ENCODE measurements at places on chromosomes 12 and 14.
A peak's percentile ranks its signal among the peaks of the same experiment; 100 is the strongest.

DNA sequence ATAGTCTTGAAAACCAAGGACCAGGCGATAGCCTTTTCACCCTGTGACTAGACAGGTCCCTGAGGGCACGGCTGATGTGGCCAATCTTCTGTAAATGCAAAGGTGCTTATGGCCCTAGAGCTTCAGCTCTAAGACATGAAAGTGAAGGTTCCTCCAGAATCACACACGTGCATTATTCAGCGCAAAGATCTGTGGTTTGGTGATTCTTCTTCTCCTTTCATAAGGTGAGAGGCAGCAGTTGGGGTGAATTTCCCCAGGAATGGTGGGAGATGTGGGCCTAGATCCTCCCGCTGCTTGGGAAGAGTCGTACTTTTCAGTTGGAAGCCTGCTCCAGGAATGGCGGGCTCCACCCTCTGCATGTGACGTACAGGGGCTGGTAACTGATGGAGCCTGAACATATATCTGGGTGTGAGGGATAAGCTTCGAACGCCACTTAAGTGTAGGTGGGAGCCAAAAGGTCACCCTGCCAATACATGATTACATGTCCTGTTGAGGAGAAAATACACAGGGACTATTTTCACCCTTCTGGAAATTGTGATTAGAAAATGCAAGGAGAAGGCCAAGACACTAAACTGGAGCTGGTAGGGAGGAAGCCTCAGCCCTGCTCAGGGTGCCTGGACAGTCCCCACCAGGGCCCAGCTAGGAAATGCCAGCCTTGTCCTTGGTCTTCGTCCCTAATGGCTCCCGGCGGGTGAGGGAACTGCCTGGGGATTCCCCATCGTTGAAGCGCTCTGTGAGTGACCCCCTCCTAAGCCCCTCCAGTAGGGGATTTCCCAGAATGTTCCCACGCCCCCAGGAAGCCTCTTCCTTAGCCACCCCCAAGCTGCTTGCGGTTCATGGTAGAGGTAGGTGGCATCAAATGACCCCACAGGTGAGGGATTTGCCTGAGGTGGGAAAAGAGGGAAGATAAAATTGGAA is 17.6 kb downstream of the BATF start:
- no peak for DNase-seq

GRCh38 chr14:87312169-87312893 is 680.7 kb downstream of the GALC start:
- no peak for DNase-seq

GRCh38 chr12:68240975-68241374 is 12.4 kb downstream of the IL22 start:
- no peak for DNase-seq

DNA sequence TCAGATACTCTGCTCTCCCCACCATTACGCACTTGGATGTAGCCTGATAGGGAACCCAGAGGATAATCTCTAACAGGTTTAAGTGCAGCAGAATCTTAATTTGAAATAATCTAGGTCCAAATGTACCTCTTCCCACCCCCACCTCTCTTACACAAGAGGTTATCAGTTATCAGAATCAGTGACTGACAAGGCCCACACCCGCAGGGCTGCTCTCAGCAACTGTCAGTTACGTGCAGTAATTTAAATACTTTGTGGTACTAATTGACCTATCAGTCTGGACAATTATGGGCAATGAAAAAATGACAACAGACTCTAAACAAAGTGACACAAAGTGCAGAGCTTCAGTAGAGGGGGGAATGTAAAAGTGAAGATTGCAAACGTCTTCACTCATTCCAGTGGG is 74.0 kb downstream of the CLIP1 start:
- DNase-seq: no peak

GRCh38 chr12:132600048-132601032 is 10.0 kb downstream of the LRCOL1 start:
- DNase-seq: no peak

GRCh38 chr12:9707864-9708808 is 24.8 kb downstream of the CLECL1 start:
- no peak for DNase-seq

DNA sequence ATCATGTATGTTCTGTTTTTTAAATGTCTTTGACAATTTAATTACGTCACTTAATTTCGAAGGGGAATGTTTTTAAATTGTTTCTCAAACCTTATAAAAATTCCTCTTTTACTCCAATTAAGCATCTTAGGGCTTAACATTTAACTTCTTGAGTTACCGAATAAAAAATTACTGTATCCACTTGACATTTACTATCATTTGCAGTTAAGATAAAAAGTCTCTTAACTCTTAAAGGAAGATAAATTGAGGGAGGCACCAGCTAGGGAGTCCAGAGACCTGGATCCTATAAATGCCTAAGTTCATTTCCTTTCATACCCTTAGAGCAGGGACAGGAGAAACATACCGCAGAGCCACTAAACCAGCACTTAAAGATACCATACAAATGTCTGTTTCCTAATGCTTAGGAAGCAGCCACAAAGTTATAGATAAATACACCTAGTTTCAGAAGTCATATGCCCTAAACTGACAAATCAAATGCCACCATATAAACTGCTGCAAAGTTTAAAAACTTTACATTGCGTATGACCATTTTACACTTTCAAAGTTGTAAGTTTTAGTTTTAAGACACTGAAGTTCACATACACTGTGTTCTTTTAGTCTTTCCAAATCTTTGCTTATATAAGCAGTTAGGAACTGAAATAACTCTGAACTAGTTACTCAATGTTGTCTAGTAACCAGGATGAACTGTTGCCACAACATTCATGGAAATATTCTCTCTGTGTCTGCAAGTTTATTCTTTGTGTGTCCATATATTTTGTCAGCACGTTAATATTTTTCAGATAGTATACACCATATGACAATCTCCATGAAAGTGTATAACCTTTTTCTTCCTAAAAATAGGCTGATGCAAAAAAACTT is 71.2 kb downstream of the GALNT4 start:
- no peak for DNase-seq

- DNase-seq: no peak
Observed at GRCh38 chr12:59077575-59078426, 157.5 kb upstream of the LRIG3 start.

DNA sequence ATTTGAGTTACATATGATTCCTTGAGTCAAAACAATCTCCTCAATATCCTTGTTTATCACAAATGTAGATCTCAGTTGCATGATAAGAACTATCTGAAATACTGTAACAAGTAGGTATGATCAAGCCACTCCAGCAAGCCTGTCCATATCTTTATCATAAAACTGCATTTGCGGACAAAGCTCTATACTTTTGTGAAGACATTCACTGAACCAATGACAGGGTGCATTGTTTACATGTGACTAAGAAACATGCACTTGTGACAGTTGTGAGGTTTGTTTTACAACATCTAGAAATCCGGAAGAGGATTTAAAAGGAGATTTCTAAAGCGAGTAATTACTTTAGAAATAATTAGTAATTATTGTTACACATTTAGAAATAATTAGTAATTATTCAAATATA is 111.7 kb downstream of the PPP2R5E start:
- DNase-seq: no peak

DNA sequence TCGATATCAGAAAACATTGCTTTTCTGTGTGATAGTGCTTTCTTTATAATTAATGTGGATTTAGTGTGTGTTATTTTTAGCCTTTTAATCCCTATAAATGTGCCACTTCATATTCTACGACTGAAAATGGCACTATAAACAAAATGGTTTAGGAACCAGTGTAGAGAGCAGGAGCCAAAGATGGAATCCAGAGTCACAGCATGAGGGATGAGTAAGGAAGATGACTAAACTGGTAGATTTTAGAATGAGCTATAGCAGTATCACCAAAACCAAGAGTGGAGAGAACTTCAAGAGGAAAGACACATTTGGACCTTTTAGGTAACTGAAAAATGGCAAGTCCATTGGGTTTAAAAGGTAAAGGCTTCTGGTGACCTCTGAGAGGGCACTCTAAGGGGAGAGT is 887.2 kb downstream of the NRXN3 start:
- no peak for DNase-seq

DNA sequence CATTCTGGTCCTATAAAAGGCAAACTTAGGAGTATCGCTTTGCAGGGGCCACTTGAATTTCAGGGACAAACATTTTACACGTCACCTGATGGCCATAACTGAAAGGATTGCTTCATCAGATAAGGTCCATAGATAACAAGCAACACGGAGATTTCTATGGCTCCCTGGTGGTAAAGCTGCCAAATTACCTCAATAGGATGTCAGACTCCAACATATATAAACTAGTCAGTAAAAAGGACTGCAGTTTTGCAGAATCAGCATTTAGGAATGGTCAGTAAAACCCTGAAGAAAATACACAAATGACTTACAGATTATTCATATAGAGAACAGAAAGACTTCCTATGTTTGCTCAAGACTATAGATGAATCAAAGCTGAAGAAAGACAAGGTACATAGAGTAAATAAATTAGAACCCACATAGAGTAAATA is 66.1 kb upstream of the GRIP1 start:
- DNase-seq: no peak

DNA sequence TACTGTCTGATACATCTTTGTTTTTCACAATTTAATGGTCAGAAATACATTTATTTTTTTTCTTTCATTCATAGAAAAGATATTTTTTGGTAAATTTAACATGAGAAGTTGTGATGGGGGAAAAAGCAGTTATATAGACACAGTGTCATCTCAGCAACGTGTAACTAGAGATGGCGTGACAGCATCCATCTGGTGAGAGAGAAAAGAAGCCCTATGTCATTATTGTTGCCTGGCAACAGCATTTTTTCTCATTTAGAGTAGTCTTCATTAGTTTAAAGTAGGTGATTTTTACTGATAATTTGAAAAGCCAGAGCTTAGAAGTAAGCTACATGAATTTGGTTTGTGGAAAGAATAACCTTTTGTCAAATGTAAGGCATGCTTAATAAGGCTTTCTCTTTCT is 128.6 kb downstream of the ACSS3 start:
- DNase-seq: no peak

DNA sequence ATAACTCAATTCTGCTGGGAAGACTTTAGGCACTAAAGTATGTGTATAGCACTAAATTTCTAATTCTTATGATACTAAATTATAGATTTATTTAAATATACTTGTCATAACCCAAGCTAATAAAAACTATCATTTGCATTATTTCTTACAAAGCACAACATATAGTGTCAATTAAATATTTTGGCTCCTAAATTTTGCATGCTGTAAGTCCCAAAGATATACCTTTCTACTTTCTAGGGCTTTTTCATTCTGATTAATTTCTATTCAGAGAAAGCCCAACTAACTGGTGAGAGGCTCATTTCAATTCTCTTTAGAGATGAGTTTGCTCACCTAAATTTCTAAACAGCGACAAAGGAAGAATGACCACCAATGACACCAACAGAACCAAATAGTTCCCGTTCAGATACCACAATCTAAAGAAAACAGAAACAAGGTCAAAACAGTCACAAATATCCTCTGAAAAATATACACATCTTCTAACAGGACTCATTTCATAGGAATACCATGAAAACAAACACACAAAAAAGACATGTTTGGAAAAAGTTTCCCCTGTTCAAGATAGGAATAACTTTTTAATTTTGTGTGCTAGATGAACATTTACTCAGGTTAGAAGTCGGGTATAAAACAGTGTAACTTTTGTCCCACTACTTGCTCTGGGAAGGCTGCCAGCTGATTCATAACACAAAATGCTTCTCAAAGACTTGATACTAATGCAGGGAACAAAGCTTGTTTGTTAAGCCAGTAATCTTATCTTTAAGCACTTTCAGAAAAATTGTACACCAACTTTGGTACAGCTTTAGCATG is 7.6 kb downstream of the SLC38A2 start:
- DNase-seq: no peak

GRCh38 chr14:33568935-33569579 is 381.8 kb downstream of the EGLN3 start:
- no peak for DNase-seq

DNA sequence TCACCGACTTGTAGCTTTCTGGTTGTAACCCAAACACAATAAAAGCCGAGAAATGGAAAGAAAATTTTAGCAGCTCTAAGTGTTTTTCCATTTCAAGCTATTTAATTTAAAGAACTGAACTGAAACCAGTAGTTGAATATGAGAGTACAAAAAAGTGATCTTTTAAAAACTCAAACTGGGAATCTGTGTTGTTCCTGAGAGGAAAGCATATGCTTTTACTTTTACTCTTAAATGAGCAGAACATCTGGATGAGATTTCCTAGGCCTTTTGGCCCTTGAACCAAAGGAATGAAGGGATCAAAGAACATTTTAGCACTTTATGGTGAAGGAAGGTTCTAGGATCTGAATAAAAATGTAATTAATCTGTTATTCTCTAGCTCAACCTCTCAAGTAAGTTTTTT is 1.3 kb downstream of the KERA start:
- no peak for DNase-seq

GRCh38 chr12:113647048-113647447 is 175.4 kb upstream of the LHX5 start:
- peak; percentile 3 for DNase-seq

GRCh38 chr12:124479680-124480468 is 87.5 kb downstream of the NCOR2 start:
- no peak for DNase-seq

GRCh38 chr12:62700091-62700880 is 233.7 kb downstream of the MON2 start:
- no peak for DNase-seq

DNA sequence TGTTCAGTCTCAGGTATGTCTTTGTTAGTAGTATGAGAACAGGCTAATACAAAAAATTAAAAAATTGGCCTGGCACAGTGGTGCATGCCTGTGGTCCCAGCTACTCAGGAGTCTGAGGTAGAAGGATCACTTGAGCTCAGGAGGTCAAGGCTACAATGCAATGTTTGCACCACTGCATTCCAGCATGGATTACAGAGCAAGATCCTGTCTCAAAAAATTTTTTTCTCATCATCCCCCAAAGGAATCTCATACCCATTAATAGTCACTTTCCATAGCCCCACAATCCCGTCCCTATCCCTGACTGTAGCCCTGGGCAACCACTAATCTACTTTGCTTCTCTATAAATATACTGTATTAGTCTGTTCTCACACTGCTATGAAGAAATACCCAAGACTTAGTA is 57.8 kb downstream of the TTC8 start:
- no peak for DNase-seq

GRCh38 chr12:26825459-26826016 is 7.5 kb downstream of the ITPR2 start:
- no peak for DNase-seq

DNA sequence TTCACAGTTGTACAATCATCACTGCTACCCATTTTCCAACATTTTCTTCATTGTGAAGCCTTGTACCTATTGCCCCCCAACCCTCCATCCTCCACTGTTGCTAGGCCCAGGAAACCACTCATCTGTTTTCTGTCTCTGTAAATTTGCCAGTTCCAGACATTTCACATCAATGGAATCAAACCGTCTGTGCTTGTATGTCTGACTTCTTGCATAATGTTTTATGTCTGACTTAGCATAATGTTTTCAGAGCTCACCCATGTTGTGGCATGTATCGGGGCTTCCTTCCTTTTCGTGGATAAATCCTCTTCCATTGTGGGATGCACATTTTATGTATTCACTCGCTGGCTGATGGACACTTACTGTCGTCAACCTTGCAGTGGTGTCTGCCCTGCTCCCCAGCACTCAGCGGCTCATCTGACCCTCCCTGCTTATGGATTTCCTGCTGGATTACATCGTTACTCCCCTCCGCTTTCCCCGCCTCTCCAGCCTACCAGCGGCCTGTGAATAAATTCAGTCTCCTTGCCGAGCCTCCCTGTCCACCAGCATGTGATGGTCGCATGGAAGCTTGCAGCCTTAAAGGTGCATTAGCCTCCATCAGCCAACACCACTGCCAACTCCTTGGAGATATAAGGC is 727.6 kb upstream of the TMEM132C start:
- DNase-seq: no peak

Data from C1 segment of cervical spinal cord (tissue), 14 donors.